ENCODE measurements at places on chromosomes 1 and 21.

GRCh38 chr21:28883931-28884330 is 108.7 kb downstream of the LTN1 start:
- DNase-seq: no peak

DNA sequence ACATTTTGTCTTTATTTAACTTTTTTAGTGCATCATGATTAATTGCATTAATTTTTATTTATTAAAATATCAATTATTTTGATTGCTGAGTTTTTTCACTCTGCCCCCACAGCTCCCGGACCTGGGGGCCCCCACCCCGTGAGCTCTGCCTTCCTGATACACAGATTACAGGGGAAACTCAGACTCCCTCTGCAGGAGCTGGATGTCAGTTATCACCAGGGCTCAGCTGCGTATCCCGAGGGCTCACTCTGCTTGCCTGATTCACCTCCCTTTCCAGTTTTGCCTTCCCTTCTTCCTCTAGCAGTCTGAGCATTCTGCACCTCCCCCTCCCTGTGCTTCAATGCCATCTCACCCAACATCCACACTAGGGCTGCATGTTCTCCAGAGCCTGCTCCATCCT is 98.2 kb downstream of the ATP1A1 start:
- no peak for DNase-seq

DNA sequence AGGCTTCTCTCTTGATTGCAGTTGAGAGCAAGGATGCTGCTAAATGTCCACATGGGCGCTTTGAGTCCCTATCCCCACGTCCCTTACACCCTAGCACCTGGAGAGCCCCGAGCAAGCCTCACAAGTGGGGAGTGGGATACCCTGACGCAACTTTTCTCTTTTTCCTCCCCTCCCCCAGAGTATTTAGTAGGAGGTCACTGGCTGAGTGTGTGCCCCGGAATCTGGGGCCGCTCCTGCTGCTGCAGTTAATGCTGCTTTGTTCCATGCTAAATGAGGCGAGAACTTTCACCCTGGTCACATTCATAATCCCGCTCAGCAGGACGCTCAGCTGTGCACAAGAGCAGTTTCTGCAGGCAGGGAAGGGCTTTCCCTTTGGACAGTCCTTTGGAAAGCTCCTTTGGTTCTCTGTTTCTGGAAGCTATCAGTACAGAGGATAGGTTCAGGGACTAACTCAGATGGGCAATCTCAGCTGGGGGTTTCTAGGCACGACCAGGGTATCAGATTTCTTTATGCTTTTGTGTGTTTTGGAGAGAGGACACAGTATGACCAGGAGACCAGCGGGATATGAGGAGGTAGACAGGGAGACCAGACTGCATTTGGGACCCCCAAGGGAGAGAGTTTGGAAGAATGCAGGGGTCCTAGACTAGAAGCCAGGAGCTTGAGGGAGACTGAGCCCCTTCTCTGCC is 75.9 kb downstream of the NOS1AP start:
- DNase-seq: no peak

- DNase-seq: peak; percentile 15
Observed at GRCh38 chr1:77539519-77540142, 142.8 kb downstream of the ZZZ3 start.

DNA sequence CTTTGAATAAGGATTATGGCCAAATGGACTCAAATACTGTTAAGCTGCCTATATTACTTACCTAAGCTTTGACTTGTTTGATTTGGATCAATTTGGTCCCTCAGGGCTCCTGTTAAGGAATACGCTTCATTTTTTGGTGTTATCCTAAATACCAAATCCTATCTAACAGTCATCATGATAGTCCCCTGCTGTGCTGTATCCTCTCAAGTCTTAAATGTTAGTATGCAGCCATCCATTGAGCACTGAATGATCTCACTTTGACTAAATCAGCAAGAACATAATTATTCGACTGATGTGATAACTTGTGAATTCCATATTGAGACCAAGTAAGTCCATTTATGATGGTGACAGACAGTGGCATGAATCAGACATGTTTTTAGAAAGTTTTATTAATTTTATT is 53.1 kb upstream of the ATF3 start:
- DNase-seq: no peak

- peak; percentile 69 for DNase-seq
Observed at GRCh38 chr1:234579967-234580366, 30.0 kb downstream of the IRF2BP2 start.

DNA sequence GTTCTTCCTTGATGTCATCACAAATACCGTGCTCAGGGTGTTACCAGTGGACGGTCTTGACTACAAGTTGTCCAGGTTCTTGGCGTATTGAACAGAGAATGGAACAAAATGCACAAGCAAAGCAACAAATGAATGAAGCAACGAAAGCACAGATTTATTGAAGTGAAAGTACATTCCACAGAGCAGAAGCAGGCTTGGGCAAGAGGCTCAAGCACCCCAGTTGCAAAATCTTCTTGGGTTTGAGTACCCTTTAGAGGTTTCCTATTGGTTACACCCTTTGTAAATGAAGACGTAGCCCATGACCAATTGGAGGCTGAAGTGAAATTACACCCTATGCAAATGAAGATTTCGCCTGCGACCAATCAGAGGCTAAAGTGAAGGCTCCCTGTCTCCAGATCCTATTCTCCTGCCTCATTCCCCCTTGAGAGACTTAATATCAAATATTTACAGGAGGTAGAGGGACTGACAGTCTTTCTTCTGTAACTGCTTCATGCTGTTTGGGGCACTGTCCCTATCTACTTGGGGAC is 38.3 kb downstream of the YY1AP1 start:
- no peak for DNase-seq

Data from common myeloid progenitor, CD34-positive (primary cell).